ENCODE measurements at places on chromosomes 6 and 20.
A peak's percentile ranks its signal among the peaks of the same experiment; 100 is the strongest.

- DNase-seq = peak; percentile 67
Observed at GRCh38 chr20:3563548-3564177, 92.8 kb downstream of the ATRN start.

GRCh38 chr6:164072240-164072666, 657.7 kb downstream of the QKI start:
- no peak for DNase-seq

- DNase-seq = no peak
Observed at GRCh38 chr6:43124481-43124880, 46.6 kb upstream of the SRF start.

DNA sequence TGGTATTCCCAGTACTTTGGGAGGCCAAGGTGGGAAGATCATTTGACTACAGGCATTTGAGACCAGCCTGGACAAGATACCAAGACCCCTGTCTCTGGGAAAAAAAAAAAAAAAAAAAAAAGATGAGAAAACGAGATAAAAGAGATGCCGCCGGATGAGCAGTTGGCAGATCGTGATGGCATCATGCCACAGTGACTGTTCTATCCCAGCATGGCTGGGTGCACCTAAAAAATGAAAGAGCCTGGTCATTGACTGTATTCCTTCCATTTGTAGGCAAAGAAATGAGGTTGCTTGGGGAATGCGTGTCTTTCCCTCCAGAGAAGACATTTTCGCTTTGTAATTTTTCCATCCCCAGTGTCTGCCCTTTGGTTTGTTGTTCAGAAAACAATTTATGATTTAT, 12.9 kb downstream of the AKAP12 start:
- no peak for DNase-seq

- DNase-seq = no peak
Observed at GRCh38 chr6:43886067-43886461, 116.1 kb downstream of the VEGFA start.

DNA sequence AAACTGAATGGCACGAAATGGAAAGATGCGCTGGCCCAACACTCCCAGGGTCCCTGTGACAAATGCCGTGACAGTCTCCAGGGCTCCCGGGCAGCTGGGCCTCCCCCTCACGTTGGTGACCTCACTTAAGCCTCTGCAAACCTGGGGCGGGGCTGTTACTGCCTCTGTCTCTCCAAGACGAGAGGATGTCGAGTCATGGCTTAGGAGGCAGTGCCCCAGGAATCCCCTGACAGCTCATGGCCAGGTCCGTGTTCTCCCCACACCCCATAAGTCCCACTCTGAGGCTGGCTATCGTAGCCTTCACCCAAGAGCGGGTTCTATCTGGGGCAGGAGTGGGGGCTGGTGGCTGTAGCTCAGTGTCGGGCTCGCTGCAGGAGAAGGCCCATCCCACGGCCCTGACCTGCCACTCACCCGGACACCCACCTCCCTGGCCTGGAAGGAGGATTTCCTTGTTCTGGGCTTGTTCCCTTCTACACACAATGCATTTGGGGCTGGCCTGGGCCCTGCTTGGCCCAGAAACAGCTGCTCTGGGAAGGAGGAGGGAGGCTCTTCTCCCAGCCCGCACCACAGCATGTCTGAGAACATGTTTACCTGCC, 5.6 kb upstream of the RPS21 start:
- DNase-seq = no peak

Data from NCI-H446 (cell line).